NCI-H82 (cell line): ENCODE measurements at places on chromosomes 4 and X.

DNA sequence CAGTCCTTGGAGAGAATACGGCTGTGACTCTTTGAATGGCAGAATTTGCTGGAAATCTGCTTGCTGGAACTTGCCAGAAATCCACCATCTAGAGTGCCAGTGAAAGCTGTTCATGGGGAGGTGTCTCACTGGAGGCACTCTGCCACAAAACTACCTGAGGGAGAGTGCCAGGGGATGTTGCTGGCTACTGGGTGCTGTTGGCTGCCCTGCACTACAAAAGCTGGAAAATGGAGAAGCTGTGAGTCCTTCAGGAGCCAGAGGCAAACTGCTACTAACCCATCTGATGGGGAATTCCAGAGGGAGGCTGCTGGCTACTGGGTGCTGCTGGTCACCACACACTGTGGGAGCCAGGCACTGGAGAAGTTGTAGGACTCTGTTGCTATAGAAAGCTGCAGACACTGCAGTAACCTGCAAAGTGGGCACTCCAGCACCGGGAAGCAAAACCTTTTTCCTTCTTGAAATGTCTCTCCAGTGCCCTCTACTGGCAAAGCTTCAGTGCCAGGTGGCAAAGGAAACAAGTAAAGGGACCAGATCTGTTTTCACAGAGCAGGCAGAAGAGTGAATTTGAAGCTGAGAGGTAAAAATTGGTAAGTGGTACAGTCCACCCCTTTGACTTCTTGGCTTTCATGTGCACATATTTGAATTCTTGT, 47.8 kb upstream of the HSD17B10 start:
- DNase-seq, result peak; percentile 78

DNA sequence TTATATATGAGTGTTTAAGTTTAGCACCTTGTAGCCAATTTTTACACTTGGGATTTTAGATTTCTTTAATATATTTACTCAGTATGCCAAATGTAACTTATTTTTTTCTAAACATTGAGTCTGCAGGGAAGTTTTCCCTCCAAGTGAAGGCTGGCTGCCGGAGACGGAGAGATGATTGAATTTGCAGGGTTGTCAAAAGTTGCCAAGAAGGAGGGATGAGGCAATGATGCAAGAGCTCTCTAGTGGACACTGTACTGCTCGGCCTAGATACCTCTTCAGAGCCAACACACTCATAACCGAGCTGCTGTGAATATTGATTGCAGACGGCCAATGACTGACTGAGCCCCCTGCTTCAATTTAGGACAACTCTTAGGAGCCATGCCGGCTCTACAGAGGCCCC, 318.6 kb upstream of the CASK start:
- DNase-seq, result peak; percentile 79

- DNase-seq, result no peak
These were observed 225.2 kb downstream of the MID1 start for GRCh38 chrX:10395179-10395578.

DNA sequence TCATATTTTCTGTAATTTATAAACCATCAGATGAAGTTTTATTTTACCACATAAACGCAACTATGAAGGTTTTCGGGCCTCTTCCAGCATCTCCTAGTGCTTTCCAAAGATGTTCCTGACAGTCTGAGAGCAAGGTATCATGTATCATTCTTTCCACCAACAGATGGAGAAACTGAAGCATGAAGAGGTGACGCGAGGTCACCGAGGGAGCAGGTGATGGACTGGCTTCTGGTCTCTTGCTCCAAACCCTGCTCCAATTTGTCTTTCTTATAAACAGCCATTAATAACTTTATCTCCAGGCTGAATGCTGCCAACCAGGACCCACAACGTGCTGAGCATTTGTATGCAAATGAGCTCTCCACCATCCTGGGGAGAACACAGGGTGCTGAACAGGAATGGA, 86.3 kb upstream of the MAML3 start:
- peak; percentile 93 for DNase-seq

DNA sequence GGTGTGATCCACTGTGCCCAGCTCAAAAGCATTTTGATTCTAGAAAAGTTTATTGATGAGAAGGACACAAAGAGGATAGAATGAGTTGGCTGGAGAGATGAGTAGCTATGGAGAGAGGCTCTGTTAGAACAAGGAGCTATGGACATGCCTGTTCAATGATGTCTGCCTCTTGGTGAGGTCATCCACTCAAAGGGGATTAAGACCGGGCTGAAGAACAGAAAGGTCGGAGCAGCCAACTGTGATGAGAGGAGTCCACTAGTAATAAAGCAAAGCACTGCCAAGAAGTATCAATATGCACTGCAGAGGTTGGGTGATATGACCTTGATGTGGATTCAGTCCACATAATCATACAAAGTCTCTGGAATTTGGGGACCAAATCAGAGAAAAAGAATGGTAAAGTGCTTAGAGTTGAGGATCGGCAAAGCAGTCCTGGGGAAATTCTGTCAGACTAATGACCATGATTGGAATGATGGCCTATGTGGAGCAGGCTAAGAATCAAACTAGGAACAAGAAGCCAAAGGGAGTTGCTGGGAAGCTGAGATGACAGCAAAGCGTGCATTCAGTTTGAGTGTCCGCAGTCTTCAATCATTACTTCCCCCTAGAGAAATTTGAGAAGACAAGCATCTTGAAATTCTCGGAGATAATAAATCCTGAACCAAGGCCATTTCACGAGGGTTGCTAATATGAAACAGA, 55.7 kb upstream of the MMAA start:
- no peak for DNase-seq

GRCh38 chrX:22526339-22526738, 253.6 kb downstream of the CBLL2 start:
- no peak for DNase-seq

DNA sequence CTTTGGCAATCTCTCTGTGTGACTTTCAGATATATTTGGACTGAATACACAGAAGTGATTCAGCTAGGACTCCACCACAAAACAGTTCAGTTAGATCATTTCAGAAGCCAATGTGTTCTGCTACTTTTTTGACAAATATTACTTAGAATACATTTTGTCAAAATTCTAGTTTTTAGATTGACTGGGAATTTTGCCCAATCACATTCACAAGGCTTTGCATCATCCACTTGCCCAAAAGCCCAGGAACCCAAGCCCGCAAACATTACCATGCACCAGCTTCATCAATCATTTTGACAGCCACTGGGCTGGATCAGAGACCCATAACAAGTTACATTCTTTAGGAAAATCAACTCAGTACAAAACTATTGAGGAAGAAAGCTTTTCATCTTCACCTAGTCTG, 256.6 kb upstream of the NDST3 start:
- no peak for DNase-seq

GRCh38 chr4:143773998-143774895, 73.8 kb upstream of the FREM3 start:
- DNase-seq, result peak; percentile 61

DNA sequence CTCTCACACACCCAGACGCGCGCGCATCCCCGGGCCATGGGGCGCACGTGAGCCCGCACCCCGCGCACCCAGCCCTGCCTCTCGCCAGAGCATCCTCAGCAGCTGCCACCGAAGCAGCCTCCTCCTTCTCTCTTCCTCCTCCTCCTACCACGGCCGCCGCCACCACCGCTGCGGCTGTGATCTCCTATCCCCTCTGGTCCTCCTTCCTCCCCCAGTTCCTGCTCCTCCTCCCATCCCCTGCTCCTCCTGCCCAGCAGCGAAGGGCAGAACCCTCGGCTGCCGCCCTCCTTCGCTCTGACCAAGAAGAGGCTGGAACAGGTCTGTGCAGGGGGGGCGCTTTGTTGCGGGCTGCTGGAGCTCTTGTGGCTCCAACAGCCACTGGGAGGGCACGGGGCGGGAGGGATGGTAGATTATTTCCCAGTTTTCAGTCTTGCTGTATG, 148.7 kb upstream of the CHRDL1 start:
- DNase-seq, result no peak

GRCh38 chrX:103157496-103158316, 57.2 kb upstream of the BEX4 start:
- DNase-seq, result peak; percentile 38
